Hematopoietic multipotent progenitor cell treated with erythropoietin and hydrocortisone succinate and interleukin-3 and kit ligand, for 6 days (in vitro differentiated cells): ENCODE measurements at places on chromosomes 1 and 21.
A peak's percentile ranks its signal among the peaks of the same experiment; 100 is the strongest.

DNA sequence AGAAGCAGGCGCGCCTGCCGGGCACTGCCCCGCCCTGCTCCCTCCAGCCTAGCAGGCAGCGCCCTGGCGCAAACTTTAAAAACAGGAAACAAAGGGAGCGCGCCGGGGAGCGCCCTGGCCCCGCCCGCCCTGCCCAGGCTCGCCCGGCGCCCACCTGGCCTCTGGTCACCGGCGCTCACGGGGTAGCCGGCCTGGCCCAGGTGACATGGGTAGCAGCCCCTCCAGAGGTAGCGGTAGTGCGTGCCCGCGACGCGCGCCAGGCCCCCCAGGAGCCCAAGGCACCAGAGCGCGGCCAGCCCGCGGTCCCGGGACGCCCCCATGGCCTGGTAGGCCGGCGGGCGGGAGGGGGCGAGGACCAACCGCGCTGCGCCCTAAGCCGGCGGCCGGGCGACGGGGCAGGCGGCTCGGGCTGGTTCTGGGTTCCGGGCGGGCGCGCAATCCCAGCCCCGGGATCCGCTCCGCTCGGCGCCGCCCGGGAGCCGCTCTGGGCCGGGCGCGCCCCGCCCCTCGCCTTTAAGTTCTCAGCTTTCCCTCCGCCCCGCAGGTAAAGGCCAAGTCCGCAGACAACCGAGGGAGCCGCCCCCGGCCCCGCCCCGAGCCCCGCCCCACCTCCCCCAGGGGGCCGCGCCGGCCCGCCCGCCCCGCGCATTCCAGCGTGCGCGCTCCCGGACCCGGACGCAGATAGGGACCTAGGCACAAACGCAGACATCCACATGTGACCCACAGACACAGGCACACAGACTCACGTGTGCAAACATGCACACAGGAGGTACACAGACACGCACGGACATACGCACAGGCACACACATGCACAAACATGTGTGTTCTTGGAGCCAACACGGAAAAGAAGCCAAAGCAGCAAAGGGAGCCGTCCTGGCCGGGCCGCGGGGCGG is 76.7 kb downstream of the ARHGEF16 start:
- peak; percentile 80 for DNase-seq

DNA sequence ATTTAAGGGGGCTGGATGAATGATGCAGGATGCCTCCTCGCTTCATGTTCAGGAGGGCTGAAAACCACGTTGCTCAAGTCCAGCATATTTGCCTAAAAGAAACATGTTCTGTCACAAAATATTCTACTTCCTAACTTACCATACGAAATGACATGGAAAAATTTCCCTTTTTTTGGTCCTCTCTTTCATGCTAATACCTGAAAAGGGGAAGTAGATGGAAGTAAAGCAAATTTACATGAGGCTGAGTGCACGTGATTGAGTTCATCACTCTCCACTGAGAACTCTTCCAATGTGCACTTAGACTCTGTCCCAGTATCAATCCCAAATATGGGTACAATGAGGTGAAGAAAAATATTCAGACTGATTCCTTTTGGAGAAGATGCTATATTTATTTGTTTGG is 23.0 kb downstream of the XCL2 start:
- no peak for DNase-seq

DNA sequence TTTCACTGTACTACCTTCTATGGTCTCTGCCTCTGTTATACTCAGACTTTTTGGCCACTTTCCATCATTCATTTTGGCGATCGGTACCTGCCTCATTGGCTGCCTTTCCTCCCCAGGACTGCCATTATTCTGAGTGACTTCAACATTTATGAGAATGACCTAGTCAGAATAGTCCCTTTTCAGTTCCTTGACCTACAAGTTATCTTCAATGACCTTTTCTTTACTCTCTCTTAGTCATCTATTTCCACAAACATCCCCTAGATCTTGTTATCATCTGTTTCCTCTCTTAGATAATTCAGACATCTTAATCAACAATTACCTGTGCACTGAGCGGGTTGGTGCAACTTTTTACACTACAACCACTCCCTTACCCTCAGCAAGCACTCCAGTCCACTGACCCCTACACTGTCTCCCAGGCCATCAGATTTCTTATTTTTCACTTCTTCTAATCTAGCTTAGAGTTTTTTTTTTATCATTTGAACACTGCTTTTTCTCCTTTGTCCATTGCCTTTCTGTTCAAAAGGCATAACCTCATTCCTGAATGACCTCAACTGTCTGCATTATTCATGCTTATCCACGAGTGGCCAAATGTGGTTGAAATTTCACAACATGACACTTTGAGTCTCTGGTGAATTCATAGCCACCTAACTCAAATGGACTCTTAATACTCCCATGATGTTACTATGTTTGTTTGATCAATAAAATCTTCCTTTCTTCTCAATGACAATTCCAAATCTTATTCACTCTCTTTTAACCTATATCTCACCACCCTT is 112.7 kb downstream of the HMCN1 start:
- DNase-seq: no peak

GRCh38 chr1:152513081-152513480 is 1.2 kb upstream of the CRCT1 start:
- DNase-seq: no peak

GRCh38 chr1:62093261-62093660 is 101.4 kb upstream of the L1TD1 start:
- no peak for DNase-seq

GRCh38 chr1:85479491-85479890 is 14.5 kb upstream of the DDAH1 start:
- DNase-seq: no peak

DNA sequence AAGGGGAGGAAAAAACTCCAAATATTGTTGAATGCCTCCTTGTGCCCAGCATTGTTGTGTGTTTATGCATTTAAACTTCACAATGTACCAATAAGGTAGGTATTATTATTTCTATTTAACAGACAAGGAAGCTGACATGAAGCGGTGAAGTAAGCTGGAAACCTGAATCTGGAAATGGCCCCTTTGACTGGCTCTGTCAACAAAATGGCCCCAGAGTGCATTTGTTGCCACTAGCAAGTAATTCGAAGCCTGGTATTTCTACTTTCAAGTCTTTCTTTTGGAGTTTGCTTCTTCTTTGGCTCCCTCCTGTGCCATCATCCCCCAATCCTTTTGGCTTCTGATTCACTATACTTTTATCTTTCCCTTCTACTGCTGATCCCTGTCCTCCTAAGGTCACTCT is 23.1 kb downstream of the CRYZL1 start:
- no peak for DNase-seq

GRCh38 chr1:36217670-36218069 is 6.6 kb upstream of the THRAP3 start:
- peak; percentile 33 for DNase-seq
